ENCODE measurements at places on chromosomes 4 and X. TPM values are rescaled to one million over a fixed set of nuclear protein-coding genes. Genes with fewer than 3 reads are reported as not detected.

Gene CCDC158
- polyA plus RNA-seq = not detected

Gene GNRHR
- not detected for polyA plus RNA-seq

Gene ERAS
- not detected for polyA plus RNA-seq

Gene C4orf17
- not detected for polyA plus RNA-seq

Gene MORC4
- 5.8 TPM for polyA plus RNA-seq

Gene FBXW7
- polyA plus RNA-seq = 3.7 TPM

Gene PALLD
- polyA plus RNA-seq = 71.5 TPM

Gene SORCS2
- not detected for polyA plus RNA-seq

Gene HPGD
- polyA plus RNA-seq = 71.9 TPM

Gene KIF4A
- polyA plus RNA-seq = 2.1 TPM

Gene HAND2
- polyA plus RNA-seq = 0.46 TPM

Gene TRIML1
- polyA plus RNA-seq = not detected

Gene MID2
- 0.23 TPM for polyA plus RNA-seq

Gene PCDH7
- 4.6 TPM for polyA plus RNA-seq

Gene EFNB1
- 53.2 TPM for polyA plus RNA-seq

Gene SHROOM4
- polyA plus RNA-seq = 1.6 TPM

Gene GDPD2
- polyA plus RNA-seq = 2.3 TPM

Gene FAM133A
- 0.06 TPM for polyA plus RNA-seq

Gene APLN
- polyA plus RNA-seq = not detected

Gene ZIC3
- not detected for polyA plus RNA-seq

Gene TGIF2LX
- polyA plus RNA-seq = not detected

Gene OPN1MW
- not detected for polyA plus RNA-seq
